ELF-1 (cell line): ENCODE measurements at places on chromosomes 6 and 20.

DNA sequence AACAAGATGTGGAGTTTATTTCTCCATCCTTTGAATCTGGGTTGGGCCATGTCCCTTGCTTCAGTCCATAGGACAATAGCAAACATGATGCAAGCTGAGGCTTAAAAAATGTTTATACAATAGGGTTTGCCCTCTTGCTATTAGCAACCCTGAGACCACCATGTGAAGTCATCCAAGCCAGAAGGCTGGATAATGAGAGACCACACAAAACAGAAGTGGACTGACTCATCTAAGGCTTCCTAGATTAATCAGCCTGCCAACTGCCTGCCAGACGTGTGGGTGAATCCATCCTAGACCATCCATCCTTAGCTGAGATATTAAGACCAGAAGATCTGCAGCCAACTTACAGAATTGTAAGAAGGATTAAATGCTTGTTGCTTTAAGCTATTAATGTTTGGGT is 38.1 kb upstream of the ISM1 start:
- no peak for DNase-seq

DNA sequence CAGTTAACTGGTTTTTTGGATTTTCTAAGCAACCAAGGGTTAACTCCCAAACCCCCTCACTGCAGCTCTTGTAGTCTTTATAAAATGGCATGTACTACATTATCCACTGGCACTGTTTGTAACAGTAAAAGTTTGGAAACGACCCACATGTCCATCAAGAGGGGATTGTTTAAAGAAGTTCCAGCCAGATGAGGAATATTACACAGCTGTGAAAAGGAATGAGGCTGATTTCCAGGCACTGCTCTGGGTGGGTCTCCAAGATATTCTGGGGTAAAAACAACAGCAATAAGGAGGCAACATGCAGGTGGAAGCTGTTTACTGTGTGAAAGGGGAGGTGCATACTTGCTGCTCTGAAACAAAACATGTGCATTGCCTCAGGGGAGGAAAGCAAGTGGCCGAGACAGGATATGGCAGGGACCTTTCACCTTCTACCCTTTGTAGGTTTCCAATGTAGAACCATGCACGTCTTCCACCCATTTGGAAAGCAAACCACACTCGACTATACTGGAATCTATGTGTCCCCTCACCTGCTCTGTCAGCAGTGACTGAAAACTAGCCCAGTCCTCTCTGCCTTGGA is 51.9 kb downstream of the GRM4 start:
- DNase-seq, result peak; percentile 65

GRCh38 chr20:63704749-63705117 is 3.0 kb downstream of the ARFRP1 start:
- no peak for DNase-seq

- DNase-seq, result no peak
Measured at GRCh38 chr6:3135668-3136291, 17.3 kb downstream of the BPHL start.

- DNase-seq, result no peak
Measured at GRCh38 chr6:30163090-30163917, at the start of gene TRIM15. TSS of gene TRIM15 (plus strand) at chr6:30163546. CDS start at chr6:30163685, 139 bp downstream.

- DNase-seq, result no peak
Measured at GRCh38 chr20:61053889-61054288, 198.2 kb upstream of the CDH4 start.

- no peak for DNase-seq
Measured at GRCh38 chr6:7604506-7604905, 14.5 kb downstream of the SNRNP48 start.

GRCh38 chr6:164035900-164036485 is 621.5 kb downstream of the QKI start:
- DNase-seq, result peak; percentile 14
